ENCODE measurements at places on chromosomes 12 and 14. TPM values are rescaled to one million over a fixed set of nuclear protein-coding genes. Genes with fewer than 3 reads are reported as not detected.

Gene PTCSC3
- not detected for total RNA-seq

Gene MFAP5
- total RNA-seq, result 96.9 TPM

Gene C12orf42
- 1.2 TPM for total RNA-seq

Gene CEBPE
- total RNA-seq, result not detected

Gene UBE2N
- total RNA-seq, result 42.6 TPM

Gene SYCP3
- total RNA-seq, result not detected

Gene PLBD1
- total RNA-seq, result 13.8 TPM

Gene NPFF
- not detected for total RNA-seq

Gene KRT72
- not detected for total RNA-seq

Gene HCAR3
- 2.1 TPM for total RNA-seq

Gene PTPN11
- 91.2 TPM for total RNA-seq

Gene TAS2R42
- total RNA-seq, result not detected

Gene ART4
- 0.44 TPM for total RNA-seq

Gene KRT4
- 73.4 TPM for total RNA-seq

Gene NGDN
- 48.5 TPM for total RNA-seq

Gene PYGL
- total RNA-seq, result 55.0 TPM

Gene SLC2A14
- 0.77 TPM for total RNA-seq

Gene GSG1
- 17.3 TPM for total RNA-seq

Gene KCNC2
- total RNA-seq, result 7.5 TPM

Gene OAS1
- 5.7 TPM for total RNA-seq

Gene KLRD1
- 0.82 TPM for total RNA-seq

Gene TMEM132D
- 10.6 TPM for total RNA-seq

Gene RNU4-1
- under 0.01 TPM for total RNA-seq

Gene PIANP
- 2.2 TPM for total RNA-seq

Gene HOXC9
- not detected for total RNA-seq

Gene TEX22
- 1.6 TPM for total RNA-seq

Gene GZMB
- total RNA-seq, result not detected

Gene NOVA1
- 45.1 TPM for total RNA-seq
